ENCODE measurements at places on chromosomes 4 and X. TPM values are rescaled to one million over a fixed set of nuclear protein-coding genes. Genes with fewer than 3 reads are reported as not detected.

The NEIL3 gene
- total RNA-seq, result 18.6 TPM

The SMIM10 gene
- 0.30 TPM for total RNA-seq

The STBD1 gene
- 0.14 TPM for total RNA-seq

The ADH1A gene
- total RNA-seq, result not detected

The CDX4 gene
- not detected for total RNA-seq

The FAM47E gene
- total RNA-seq, result not detected

All from activated CD4-positive, alpha-beta T cell treated with anti-CD3 and anti-CD28 coated beads for 36 hours (primary cell).